ENCODE measurements at places on chromosomes 4 and X.

DNA sequence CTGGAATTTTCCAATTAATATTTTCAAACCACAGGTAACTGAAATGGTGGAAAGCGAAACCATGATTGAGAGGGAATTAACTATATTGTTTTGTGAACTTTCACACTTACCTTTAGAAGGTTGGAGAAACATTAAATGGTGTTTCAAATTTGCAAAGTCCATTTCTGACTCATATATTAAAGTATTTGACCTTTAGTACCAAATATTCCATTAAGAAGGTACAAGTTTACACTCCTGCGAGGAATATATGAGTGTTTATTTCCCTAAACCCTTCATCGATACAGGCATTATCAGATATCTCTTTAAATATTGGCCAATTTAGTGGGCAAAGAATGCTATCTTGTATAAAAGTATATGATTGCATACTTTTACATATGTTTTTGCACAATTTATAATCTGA lies 44.1 kb upstream of the NPNT start:
- no peak for DNase-seq

DNA sequence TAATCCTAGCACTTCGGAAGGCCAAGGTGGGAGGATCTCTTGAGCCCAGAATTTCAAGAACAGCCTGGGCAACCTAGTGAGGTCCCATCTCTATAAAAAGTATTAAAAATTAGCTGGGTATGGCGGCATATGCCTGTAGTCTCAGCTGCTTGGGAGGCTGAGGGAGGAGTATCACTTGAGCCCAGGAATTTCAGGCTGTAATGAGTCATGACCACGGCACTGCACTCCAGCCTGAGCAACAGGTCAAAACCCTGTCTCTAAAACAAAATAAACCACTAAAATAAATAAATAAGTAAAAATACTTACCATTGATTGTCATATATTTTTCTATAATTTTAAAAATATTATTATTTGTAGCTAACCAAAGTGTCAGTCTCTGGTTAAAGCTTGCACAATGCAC lies 315.6 kb upstream of the SMIM31 start:
- no peak for DNase-seq

GRCh38 chrX:139892512-139892911 lies 40.3 kb downstream of the ATP11C start:
- peak; percentile 20 for DNase-seq

GRCh38 chr4:81166458-81167160 lies 48.4 kb downstream of the PRKG2 start:
- DNase-seq = no peak

DNA sequence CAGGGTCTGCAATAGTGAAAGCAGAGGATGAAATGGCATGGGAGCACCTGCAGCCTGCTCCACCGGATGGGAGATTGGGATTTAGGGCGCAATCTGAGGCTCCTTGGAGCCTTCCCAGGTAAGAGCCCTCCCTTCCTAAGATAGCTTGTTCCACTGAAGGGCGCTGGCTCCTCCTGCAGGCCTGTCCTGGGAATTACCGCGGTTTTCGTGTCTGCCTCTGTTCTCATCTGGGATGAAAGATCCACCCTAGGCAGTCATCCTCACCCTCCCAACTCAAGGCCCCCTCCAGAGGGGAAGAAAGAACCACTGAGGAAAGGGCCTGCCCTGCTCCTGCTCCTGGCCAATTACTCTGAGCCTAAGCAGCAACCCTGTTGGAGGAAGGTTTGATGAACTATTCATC lies 547.5 kb downstream of the SMARCA1 start:
- no peak for DNase-seq

DNA sequence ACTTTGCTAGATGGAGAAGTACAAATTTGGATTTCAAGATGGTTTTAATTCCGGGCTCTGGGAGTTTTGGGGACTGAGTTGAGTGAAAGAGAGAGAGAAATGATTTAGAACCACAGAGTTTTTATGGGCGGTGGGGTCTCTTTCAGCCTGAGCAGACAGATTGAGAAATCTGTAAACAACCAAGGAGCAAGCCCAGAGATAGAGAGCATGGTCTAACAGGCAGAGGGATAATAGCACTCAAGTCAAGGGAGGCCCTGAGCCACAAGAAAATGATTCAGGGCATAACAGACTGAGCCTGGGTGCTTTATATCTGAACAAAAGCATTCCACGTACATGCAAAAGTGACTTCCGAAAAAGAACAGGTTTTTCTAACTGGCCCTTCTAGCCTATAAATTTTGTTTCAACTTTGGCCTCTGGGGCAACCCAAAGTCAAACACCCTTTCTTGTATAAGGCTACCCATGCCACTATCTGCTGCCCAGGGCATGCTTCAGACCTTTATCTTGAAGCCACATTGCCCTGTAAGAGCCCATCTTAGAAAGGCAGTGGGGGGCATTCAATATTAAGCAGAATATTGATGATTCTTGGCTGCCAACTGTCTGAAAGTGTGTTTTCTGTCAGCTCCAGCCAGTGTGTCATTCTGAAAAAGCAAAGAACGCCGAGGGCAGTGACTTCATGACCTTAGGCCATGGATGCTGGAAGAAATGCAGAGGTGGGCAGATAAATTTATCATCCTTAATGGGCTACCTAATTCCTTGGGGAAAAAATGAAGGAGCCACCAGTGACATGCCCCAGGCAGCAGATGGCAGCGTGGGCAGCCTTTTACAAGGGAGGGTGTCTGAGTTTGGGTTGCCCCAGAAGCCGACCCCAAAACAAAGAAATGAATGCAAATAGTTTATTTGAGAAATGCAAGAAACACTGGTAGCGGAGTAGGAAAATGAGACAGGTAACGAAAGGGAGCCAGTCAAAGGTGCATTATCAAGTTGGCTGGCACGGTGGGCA lies 637.6 kb downstream of the MID1IP1 start:
- no peak for DNase-seq

GRCh38 chr4:185911556-185912064 lies 99.6 kb upstream of the SORBS2 start:
- no peak for DNase-seq

GRCh38 chr4:2337131-2337723 lies 75.3 kb upstream of the MXD4 start:
- DNase-seq = no peak

- DNase-seq = no peak
These were observed 715.5 kb downstream of the DMD start for GRCh38 chrX:32495855-32496254.

GRCh38 chrX:2748171-2748814 lies 3.5 kb upstream of the XG start:
- DNase-seq = no peak

GRCh38 chr4:8082517-8083055 lies 76.0 kb downstream of the ABLIM2 start:
- DNase-seq = no peak

- no peak for DNase-seq
These were observed 52.9 kb downstream of the NSG1 start for GRCh38 chr4:4439782-4440181.

DNA sequence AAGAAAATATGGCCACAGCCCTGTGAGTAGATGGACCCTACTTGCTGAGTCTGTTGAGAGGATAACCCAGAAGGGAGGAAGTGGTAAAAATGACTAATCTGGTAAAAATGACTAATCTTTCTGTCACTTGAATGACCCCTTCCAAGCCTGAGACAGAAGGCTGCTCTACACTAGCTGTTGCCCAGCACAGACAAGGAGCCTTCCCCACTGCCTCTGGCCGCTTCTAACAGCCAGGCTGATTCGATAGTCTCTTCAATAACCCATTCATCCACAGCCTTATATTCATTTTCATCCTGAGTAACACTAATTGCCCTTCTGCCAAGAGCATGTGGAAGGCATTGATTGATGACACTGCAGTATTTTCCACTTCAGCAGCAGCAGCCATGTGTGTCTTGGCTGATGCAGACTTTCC lies 18.4 kb downstream of the MAGEB17 start:
- DNase-seq = peak; percentile 27

GRCh38 chr4:183284258-183284785 lies 35.8 kb downstream of the CLDN22 start:
- no peak for DNase-seq

DNA sequence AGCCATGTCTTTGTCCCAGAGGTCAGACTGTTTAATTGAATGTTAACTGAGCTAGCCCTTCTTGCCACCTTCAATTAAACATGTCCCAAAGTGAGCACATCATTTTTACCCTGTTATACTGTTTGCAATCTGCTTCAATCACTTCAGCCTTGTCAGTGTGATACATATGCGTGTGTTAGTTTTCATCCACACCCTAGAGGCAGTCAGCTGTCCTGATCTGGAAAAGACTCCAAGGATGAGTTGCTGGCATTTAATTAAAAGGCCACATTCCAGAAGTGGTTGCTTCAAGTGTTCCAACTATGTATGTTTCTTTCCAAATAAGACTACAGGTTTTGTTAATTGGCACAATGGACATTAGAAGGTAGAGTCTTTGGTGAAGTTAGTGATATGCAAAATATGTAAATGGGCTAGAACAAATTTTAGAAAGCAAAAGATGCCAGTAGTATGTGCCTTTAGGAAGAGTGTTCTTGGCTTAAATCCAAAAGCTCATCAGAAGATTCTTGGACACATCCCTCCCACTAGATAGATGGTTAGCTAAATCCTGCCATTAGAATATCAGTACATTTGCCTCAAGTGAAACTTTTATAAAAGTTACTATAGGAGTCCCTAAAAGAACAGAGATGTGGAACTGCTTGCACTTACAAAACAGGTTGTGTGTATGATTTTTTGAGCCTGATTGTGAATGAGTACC lies 79.5 kb upstream of the SLIT2 start:
- no peak for DNase-seq

GRCh38 chrX:116238567-116239255 lies 68.2 kb downstream of the AGTR2 start:
- DNase-seq = no peak

DNA sequence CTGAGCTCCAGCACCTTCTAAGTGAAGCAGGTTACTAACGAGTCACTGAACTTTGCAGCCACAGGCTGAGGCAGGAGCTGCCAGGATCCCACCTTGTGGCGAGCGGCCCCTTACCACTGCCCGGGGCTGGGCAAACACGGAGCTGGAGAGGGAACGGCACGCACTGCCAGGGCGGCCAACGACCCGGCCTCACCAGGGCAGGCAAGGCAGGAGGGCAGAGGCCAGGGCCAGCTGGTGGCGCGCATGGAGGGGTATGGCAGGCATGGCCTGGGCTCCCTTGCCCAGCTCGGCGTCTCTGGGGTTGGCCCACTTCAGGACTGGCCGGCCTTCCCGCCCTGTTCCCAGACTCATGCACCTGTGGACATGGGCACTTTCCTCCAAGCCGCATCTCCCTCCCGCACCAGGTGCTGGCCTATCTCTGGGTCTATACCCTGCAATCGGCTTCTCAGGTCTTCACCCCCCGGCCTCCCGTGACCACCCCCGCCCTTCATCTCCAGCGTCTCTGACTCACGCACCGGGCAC lies 64.9 kb downstream of the FAM53A start:
- DNase-seq = no peak

DNA sequence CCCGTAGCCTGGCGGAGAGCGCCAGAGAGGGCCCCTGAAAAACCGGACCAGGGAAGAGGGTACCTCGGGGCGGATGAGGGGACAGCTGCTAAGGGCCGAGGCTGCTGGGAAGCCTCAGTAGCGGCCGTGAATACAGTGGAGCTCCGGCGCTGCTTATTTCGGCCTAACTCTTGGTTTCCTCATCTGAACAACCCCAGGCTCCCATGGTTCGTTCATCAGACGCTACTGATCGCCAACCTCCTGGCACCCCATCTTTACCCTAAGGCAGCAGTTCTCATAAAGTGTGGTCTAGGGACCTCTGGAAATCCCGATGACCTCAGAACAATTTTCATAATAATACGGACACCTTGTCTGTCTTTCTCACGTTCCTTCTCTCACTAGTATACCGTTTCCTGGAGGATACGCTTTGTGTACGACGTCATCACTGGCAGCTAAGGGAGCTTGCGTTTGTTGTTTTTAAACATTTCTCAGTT lies 645 bp upstream of the RAB28 start:
- no peak for DNase-seq

DNA sequence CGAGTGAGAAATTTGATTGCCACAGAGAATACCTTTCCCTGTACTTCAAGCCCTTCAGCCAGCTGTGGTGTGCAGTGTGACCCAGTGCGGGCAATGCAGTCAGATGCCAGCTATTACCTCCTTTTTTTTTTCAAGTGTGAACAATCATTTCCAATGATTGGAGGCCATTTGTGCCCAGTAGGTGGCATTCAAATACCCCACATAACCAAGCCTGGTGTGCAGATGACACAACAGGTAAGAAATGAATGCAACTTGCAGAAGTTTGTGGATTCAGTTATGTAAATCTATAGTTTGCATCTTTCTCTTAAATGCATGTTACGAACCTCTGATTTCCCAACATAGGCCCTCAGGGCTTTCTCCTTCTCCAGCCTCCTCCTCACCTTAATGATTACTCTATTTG lies 98.0 kb downstream of the CLCN4 start:
- no peak for DNase-seq

GRCh38 chr4:33592701-33593100 lies 2651.6 kb downstream of the ARAP2 start:
- no peak for DNase-seq

DNA sequence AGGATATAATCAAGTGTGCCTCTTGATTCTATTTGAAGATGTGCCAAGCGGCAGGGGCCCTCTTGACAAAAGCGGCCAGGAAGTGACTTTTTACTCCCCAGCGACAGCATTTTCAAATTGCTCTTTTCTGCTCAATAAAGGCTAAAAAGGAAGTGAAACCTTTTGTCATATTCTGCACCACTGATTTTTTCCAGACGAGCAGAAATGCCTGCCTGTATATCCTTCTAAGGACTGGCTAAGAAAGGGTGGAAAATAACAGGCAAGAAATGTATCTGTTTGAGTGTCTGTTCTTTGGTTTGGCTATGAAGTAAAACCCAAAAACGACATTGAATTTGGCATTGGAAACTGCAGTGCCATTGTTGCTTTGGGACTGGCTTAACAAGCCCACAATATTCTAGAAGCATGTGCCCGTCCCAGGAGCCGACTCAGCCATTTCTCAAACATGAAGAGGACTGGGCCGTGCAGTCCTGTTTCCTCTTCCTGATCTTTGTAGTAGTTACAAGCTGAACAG lies 25.4 kb downstream of the TMSB4X start:
- peak; percentile 90 for DNase-seq

- no peak for DNase-seq
These were observed 274.6 kb downstream of the ANKRD50 start for GRCh38 chr4:124437853-124438495.

DNA sequence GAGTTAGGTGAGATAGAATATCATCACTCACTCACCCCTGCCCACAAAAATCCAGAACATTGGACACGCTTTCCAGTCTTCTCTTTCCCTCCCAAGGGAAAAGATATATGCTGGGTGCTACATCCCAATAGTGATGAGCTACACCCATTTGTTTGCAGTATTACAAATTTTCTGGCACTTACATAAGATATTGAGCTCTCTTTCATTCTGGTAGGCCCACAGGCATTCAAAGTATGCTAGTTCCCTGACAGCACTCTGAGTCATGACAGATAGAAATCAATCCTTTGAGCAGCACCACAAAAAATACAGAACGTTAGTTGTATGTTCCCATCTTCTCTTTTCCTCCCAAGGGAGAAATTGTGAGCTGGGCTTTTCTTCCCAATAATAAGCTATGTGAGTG lies 477.6 kb upstream of the GRID2 start:
- no peak for DNase-seq

DNA sequence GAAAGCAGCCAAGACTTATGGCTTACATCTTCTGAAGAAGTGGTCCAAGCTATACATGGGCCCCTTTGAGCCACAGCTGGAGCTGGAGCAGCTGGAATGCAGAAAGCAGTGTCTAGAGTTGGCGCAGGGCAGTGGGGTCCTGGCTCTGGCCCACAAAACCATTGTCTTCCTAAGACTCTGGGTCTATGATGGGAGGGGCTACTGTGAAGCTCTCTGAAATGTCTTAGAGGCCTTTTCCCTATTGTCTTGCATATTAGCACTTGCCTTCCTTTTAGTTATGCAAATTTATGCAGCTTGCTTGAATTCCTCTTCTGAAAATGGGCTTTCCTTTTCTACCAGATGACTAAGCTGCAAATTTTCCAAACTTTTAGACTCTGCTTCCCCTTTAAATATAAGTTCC lies 15.3 kb downstream of the NPY1R start:
- DNase-seq = no peak

Measured in GM12878 (cell line).